ENCODE measurements at places on chromosomes 6 and 20.

DNA sequence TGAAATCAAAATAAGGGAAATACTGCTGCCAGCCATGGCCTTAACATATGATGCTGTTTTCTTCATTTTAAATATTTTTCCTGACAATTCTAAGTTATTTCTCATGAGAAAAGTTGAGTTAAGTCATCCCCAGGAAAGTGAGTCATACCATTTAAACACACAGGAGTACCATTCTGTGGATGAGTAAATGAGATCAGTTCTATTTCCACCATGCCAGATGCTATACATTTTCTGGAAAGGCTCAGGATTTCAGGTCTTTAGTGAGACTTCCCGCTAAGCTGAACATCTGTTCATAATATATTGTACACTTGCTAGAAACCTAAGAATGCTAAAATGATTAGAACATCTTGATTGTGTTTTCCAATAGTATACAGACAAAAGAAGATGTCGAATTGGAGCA is 256.2 kb upstream of the MANEA start:
- DNase-seq, result no peak

DNA sequence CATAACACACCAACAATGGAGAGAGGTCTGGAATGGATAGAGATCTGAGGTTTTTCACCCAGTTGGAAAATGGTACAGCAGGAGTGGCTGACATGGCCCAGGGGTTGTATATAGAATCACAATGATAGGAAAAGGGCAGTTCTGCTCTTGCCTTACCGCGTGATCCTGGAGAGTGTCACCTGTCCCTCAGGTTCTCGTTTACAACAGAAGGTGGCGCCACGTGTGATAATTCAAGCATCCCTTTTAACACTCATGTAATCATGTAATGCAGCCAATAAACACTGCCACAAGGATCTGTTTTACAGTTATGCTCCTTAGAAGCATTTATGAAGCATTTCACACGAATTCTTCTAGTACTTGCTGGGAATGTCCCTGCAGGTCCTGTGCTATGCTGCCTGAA is 12.9 kb upstream of the WFDC2 start:
- no peak for DNase-seq

- no peak for DNase-seq
Measured at GRCh38 chr6:19327241-19327640, 509.9 kb upstream of the ID4 start.

DNA sequence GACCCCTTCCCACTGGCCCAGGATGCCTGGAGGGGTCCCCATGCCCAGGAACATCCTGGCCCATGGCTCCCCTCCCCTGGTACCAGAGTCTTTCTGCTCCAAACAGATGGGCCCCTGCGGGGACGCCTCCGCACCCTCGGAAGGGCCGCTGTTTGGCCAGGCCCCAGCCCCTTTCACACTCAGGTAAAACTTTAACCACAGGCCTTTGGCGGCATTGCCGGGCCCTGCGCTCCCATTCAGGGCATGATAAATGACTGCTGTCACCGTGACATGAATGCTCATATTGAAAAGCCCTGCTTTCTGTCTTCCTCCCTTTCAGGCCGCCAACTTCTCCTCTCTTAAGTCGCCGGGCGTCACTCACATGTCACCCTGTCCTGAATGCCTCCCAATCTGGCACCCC is 141.5 kb upstream of the TOP1 start:
- DNase-seq, result no peak

DNA sequence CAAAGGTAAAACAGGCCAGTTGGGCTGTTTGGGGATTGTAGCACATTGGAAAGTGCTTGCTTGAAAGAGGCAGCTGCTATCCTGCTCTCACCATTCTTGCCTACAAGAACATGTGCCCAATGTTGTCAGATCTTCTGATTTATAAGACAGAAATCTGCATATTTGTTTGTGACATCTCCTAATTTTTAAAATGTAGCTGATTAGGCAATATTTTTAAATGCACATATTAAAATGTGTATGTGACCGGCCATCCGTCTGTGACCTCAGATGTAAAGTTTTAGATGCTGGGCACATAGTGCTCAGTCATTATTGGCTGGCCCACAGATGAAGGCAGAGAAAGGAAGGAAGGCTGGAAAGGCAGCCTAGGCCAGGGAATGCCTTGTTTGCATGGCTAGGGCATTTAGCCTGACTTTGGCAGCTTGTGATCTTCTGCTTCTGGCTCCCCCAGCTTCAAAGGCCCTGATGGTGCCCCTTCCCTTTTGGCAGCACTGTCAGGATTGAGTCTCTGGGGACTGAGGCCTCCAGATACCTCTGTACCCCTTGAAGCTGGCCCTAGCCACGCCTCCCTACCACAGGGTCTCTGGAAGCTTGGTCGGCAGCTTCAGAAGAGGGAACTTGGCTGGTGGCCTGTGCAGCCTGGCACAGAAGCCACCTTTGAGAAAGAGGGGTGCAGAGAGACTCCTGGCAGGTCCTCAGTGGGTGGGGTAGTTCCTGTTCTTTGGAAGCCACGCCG is 6.4 kb downstream of the SNPH start:
- no peak for DNase-seq

GRCh38 chr6:7463785-7464184 is 74.2 kb downstream of the RIOK1 start:
- DNase-seq, result no peak

GRCh38 chr20:46400253-46400652 is 6.2 kb downstream of the ELMO2 start:
- DNase-seq, result no peak

DNA sequence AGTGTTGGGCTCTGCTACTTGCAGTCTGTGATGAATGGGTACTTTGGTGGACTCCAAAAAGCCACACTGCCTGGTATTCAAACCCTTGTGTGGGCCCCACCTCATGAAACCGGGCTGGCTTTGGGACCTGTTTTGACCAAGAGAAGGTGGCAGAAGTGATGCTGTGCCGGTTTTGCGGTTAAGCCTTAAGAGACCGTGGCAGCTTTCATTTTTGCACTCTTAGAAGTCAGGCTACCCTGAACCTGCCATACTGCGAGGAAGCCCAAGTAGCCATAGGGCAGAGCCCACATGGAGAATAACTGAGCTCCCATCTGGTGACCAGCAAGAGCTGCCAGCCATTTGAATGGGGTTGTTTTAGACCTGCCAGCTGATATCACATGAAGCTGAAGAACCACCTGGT is 10.2 kb downstream of the SULF2 start:
- DNase-seq, result no peak

Measured in posterior vena cava (tissue), 2 donors.